Activated B cell treated with CpG ODN at 0.5 μM for 24 hours (primary cell): ENCODE measurements at places on chromosomes 5 and 9. TPM values are rescaled to one million over a fixed set of nuclear protein-coding genes. Genes with fewer than 3 reads are reported as not detected.

GRCh38 chr5:127006744-127007143, 23.6 kb downstream of the MARCHF3 start:
- H3K27me3 ChIP-seq: no peaks in the 10 kb centered on the region
- H3K27ac ChIP-seq: peak overlapping the region; percentile 9
- H3K4me3 ChIP-seq: no peak overlapping the region
- no peaks in the 10 kb centered on the region for H3K36me3 ChIP-seq
- DNase-seq: no peak

DNA sequence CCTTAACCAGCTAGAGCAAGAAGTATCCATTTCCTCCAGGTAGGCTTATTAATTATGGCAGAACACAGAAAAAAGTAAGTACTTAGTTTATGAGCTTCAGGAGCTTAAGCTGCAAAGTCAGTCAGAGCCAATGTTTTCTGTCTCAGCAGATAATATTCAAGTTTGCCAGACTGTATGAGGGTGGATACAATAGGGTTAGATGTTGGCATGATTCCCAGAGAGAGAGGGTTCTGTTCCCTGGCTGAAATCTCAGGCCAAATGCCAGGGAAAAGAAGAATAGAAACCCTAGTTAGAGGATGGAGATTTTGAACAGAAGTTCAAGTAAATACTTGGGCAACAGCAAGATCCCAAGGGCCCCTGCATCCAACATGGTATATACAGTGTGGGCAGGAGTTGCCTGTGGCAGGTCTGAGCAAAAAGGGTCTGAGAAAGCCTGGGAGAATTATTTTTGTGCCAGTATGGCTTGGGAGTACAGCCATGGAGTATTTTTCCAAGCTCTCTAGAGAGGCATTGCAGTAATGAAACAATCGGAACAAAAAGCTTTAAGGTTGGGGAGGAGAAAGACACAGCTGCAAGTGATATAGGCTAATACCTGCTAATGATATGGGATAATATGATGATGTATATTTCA, 31.0 kb upstream of the ISOC1 start:
- no peaks in the 10 kb centered on the region for H3K4me1 ChIP-seq
- no peak overlapping the region for H3K4me3 ChIP-seq
- H3K27ac ChIP-seq: no peak overlapping the region
- H3K36me3 ChIP-seq: no peaks in the 10 kb centered on the region
- no peak for DNase-seq
- H3K27me3 ChIP-seq: peaks cover 3% of the 10 kb centered on the region

The ADGRD2 gene
- total RNA-seq: not detected in 2 replicates

GRCh38 chr5:83323557-83324180, 147.9 kb upstream of the VCAN start:
- no peaks in the 10 kb centered on the region for H3K36me3 ChIP-seq
- H3K4me1 ChIP-seq: no peaks in the 10 kb centered on the region
- H3K27me3 ChIP-seq: no peaks in the 10 kb centered on the region
- no peak overlapping the region for H3K27ac ChIP-seq
- no peak for DNase-seq

The EGFLAM gene
- not detected in 2 replicates for total RNA-seq

- DNase-seq: no peak
- peaks cover 4% of the 10 kb centered on the region for H3K27me3 ChIP-seq
- H3K27ac ChIP-seq: no peak overlapping the region
- H3K4me1 ChIP-seq: peaks cover 12% of the 10 kb centered on the region
- H3K4me3 ChIP-seq: no peak overlapping the region
- no peaks in the 10 kb centered on the region for H3K36me3 ChIP-seq
Observed at GRCh38 chr9:6078382-6079105, 63.1 kb upstream of the RANBP6 start.

GRCh38 chr5:93809430-93809829, 68.0 kb upstream of the POU5F2 start:
- no peak overlapping the region for H3K4me3 ChIP-seq
- no peaks in the 10 kb centered on the region for H3K27me3 ChIP-seq
- DNase-seq: no peak

- H3K27ac ChIP-seq: no peak overlapping the region
- no peaks in the 10 kb centered on the region for H3K36me3 ChIP-seq
- no peaks in the 10 kb centered on the region for H3K4me1 ChIP-seq
- H3K27me3 ChIP-seq: no peaks in the 10 kb centered on the region
- no peak for DNase-seq
Observed at GRCh38 chr5:83922699-83923098, 202.0 kb upstream of the HAPLN1 start.

The TEX48 gene
- not detected in 2 replicates for total RNA-seq

The MYOZ3 gene
- 0.18 TPM in 1 of 2 replicates, not detected in the other for total RNA-seq

- no peak for DNase-seq
- H3K36me3 ChIP-seq: no peaks in the 10 kb centered on the region
- H3K4me3 ChIP-seq: no peak overlapping the region
- no peaks in the 10 kb centered on the region for H3K4me1 ChIP-seq
- no peak overlapping the region for H3K27ac ChIP-seq
Observed at GRCh38 chr5:59418808-59419207, 474.7 kb downstream of the PDE4D start.

GRCh38 chr9:69519470-69520240, 152.5 kb downstream of the APBA1 start:
- peaks cover 8% of the 10 kb centered on the region for H3K27me3 ChIP-seq
- no peaks in the 10 kb centered on the region for H3K36me3 ChIP-seq
- no peak for DNase-seq
- no peak overlapping the region for H3K4me3 ChIP-seq

- peaks cover 3% of the 10 kb centered on the region for H3K27me3 ChIP-seq
- peak; percentile 51 for DNase-seq
- no peaks in the 10 kb centered on the region for H3K4me1 ChIP-seq
- H3K36me3 ChIP-seq: peaks cover 12% of the 10 kb centered on the region
- H3K4me3 ChIP-seq: no peak overlapping the region
Observed at GRCh38 chr9:136671646-136672430, 9.1 kb downstream of the EGFL7 start.

DNA sequence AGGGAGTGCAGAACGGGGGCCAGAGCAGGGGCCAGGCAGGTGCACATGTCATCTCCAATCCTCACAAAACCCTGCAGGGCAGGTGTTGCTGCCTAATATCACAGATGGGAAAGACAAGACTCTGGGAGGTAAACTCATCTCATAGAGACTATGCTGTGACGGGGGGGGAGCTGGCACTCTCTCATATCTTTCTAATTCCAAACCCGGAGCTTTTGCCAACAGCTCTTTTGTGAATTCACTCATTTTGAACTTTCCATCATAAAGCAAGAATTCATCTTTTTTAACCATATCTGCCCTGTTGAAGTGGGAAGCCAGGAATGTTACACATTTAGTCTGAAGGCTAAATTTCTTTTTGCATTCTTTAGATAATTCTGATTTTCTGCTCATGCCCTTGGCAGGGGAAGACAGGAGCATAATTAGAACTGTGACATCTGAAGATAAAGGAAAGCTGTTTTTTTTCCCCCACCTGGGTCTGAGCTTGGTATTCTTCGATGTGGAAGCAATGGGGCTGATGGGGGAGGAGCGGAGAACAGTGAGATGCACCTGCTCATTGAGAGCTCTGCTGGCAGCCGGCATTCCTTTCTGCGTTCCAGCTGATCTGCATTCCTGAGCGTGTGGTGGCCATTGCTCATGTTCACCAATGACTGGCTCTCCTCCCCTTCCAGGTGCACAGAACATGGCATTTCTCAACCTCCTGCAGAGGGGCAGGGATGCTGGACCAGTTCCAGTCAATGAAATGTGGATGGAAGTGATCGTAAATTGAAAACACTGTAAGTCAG, 159.2 kb downstream of the NSG2 start:
- no peak for DNase-seq
- H3K4me1 ChIP-seq: no peaks in the 10 kb centered on the region
- H3K27me3 ChIP-seq: peaks cover 2% of the 10 kb centered on the region
- H3K36me3 ChIP-seq: no peaks in the 10 kb centered on the region

DNA sequence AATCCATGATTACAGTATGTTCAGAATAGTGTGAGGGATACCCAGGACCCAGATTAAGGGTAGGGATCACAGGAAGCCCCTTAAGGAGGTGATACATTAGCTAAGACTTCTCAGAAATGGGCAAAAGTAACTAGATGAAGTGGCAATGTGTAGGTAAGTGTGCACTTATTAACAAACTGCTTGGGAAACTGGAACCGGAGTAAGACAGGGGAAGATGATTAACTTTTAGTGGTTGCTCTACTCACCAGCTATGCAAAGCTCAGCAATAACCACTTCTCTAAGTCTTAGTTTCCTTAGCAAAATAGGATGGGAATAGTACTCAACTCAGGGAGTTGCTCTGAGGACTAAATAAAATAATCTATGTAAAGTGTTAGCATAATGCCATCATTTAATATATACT, 182.2 kb downstream of the MCTP1 start:
- H3K4me3 ChIP-seq: no peak overlapping the region
- H3K27ac ChIP-seq: no peak overlapping the region
- H3K36me3 ChIP-seq: no peaks in the 10 kb centered on the region
- no peaks in the 10 kb centered on the region for H3K4me1 ChIP-seq
- no peaks in the 10 kb centered on the region for H3K27me3 ChIP-seq

- no peak for DNase-seq
- H3K4me1 ChIP-seq: peaks cover 4% of the 10 kb centered on the region
- H3K27ac ChIP-seq: no peak overlapping the region
- no peaks in the 10 kb centered on the region for H3K27me3 ChIP-seq
Observed at GRCh38 chr5:87182649-87183048, 85.0 kb upstream of the RASA1 start.

The SPINK6 gene
- total RNA-seq: not detected in 2 replicates

DNA sequence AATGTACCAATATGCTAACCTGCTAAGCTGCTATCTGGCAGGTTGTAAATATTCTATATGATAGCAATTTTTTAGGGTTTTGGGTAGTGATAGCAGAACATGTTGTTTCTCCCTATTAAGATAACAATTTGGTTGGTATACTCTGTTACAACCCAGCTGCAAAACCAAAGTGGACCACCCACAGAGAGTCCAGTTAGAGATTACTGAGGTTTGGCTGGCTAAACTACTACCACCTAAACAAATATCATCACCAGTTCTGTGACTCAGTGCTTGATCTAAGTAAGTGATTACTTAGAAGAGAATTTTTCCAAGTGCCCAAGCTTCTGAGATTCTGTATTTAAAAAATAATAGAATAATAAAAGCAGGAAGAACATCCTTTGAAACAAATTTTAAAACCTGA, 72.3 kb downstream of the XRCC4 start:
- no peak overlapping the region for H3K4me3 ChIP-seq
- H3K4me1 ChIP-seq: no peaks in the 10 kb centered on the region
- no peak for DNase-seq
- H3K36me3 ChIP-seq: no peaks in the 10 kb centered on the region
- H3K27ac ChIP-seq: no peak overlapping the region
- no peaks in the 10 kb centered on the region for H3K27me3 ChIP-seq

The KDM3B gene
- 85.5 and 94.0 TPM in 2 replicates for total RNA-seq

DNA sequence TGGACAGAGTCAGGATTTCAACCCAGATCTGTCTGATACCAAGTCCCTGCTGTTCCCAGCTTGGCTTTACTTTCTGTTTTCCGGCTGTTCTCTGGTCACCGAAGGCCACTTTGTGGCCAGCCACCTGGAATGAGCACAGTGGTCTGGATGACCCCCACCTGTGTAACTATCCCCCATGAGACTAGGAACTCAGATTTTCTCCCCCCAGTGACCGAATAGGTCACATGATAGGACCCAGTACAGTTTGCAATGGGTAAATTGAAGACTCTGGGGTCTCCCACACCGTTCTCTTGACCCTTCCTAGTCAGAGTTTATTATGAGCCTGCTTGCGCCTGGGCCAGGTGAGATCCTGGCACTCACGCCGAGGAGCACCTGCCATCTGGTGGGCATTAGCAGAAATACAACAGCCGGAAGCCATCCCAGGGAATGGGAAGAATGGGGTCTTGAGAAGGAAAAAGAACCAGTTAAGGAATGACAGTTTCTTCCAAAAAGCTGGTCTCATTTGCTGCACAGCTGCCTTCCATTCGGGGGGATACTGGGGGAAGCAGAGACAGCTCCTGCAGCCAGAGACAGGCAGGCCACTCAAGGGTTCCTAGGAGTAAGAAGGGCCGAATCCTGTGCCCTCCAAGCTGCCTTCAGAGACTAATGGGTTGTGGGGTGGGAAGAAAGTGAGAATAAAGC, 7.1 kb downstream of the PHYHD1 start:
- peaks cover 5% of the 10 kb centered on the region for H3K4me1 ChIP-seq
- H3K36me3 ChIP-seq: no peaks in the 10 kb centered on the region
- no peak overlapping the region for H3K27ac ChIP-seq
- no peaks in the 10 kb centered on the region for H3K27me3 ChIP-seq
- DNase-seq: peak; percentile 30

- peaks cover 8% of the 10 kb centered on the region for H3K4me1 ChIP-seq
- H3K27ac ChIP-seq: no peak within 1 kb of the TSS
- no peaks in the 10 kb centered on the region for H3K27me3 ChIP-seq
- peak; percentile 33 for DNase-seq
Observed at GRCh38 chr5:69414885-69415583, at the start of gene MARVELD2. TSS of gene MARVELD2 (plus strand) at chr5:69415116. CDS start at chr5:69419386, 4,270 bp downstream.

DNA sequence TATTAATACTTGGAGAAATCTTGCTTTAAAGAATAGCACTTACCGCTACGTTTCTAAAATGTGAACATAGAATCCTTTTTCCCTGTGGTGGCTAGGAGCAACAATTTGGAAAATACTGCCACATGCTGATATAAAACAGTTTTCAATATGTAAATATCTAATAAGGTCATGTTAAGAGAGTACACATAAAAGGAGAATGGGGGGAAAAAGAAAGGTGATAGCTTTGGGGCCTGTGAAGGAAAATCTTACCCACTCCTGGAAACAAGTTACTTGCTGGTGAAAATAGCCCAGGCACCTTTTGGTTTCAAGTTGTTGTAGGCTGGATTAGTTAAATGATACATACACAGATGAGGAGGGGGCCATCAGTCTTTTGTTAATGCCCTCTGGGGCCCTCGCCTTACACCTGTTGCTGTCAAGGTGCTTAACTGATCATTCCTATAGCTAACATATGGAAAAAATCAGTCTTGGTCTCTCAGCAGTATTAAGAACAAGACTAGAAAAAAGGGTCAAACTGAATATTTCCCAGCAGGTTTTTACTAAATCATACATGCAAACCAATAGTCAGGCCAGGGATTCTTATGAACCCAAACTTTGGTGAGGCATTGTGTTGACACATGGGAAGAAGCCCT, 24.1 kb downstream of the FYB1 start:
- no peak overlapping the region for H3K27ac ChIP-seq
- peaks cover 13% of the 10 kb centered on the region for H3K4me1 ChIP-seq
- no peak for DNase-seq
- peaks cover 12% of the 10 kb centered on the region for H3K27me3 ChIP-seq
- H3K36me3 ChIP-seq: no peaks in the 10 kb centered on the region

DNA sequence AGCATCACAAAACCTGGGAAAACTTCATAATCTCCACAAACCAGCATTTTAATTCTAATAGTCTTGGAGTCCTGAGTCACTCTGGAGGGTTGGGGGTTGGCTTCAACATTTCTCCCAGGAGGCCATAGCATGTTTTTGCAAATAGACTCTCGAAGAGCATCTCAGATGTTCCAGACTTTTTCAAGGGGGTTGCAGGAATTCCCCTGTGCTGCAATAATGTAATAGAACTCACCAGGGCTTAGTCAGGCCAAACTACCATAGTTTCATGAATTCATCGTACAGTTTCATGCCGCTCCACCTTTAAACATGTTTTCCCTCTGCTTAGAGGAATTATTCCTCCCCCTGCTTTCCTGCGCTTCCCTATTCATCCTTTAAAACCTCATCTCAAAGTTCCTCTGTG, 499.5 kb upstream of the KLF4 start:
- no peak overlapping the region for H3K27ac ChIP-seq
- no peaks in the 10 kb centered on the region for H3K4me1 ChIP-seq
- no peaks in the 10 kb centered on the region for H3K36me3 ChIP-seq
- no peak overlapping the region for H3K4me3 ChIP-seq
- no peak for DNase-seq
- peaks cover 6% of the 10 kb centered on the region for H3K27me3 ChIP-seq

The ROR2 gene
- 0.12 TPM in 1 of 2 replicates, not detected in the other for total RNA-seq

- H3K4me3 ChIP-seq: no peak overlapping the region
- no peak overlapping the region for H3K27ac ChIP-seq
- no peaks in the 10 kb centered on the region for H3K27me3 ChIP-seq
- no peaks in the 10 kb centered on the region for H3K36me3 ChIP-seq
Observed at GRCh38 chr9:92592537-92592936, 56.7 kb upstream of the ECM2 start.
